Kasumi-1 (cell line): ENCODE measurements at places on chromosomes 2 and 18.

DNA sequence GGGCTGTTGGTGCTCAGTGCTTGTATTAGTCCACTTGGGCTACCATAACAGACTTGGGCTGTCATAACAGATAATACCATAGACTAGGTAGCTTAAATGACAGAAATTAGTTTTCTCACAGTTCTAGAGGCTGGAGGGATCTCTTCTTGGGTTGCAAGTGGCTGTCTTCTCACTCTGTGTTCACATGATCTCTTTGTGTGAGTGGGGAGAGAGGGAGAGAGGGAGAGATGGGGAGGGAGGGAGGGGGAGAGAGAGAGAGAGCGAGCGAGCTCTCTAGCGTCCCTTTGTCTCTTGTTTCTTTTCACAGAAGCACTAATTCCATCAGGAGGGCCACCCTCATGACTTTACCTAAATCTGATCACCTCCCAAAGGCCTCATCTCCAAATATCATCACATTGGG lies 4.5 kb upstream of the XRCC5 start:
- no peak for DNase-seq

- DNase-seq: no peak
These were observed 327.2 kb upstream of the PKDCC start for GRCh38 chr2:41720331-41721251.

GRCh38 chr2:1866402-1867111 lies 122.2 kb upstream of the PXDN start:
- DNase-seq: no peak

GRCh38 chr2:169110916-169111315 lies 41.6 kb downstream of the DHRS9 start:
- DNase-seq: no peak

DNA sequence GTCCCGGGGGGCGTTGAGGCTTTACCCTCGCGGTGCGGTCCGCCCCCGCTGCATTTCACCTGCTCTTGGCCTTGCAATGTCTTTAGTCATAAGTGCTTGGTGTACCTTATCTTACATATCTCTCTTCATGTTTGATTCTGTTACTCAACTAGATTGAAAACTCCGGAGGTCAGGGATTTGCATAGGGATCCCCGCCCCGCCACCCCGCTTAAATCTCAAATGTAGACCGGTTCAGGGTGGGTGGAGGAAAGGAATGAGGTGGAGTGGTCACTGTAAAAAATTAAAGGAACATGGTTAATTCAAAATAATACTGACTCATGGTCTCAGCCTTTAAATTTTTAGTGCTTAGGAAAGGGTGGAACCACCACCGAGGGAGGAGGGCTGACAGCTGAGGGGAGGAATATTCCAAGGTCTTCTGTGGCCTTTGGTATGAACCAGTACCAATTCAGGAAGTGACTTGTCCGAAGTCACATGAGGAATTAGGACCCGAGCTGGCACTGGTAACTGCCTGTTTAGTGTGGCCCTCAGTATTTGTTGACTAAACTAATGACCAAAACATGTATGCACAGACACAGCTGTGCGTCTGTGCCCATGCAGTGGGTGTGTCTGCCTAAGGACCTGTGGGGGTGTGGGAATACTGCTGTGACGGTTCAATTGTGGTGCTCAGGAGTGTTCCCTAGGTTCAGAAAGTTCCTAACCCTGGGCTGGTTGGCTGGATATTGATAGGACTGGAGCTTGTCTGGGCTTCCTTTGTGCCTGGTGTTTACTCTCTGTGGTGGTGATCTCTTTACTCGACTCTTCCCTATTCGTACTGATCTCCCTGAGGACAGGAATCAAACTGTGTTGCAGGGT lies 1.0 kb downstream of the PLEKHB2 start:
- DNase-seq: peak; percentile 66

DNA sequence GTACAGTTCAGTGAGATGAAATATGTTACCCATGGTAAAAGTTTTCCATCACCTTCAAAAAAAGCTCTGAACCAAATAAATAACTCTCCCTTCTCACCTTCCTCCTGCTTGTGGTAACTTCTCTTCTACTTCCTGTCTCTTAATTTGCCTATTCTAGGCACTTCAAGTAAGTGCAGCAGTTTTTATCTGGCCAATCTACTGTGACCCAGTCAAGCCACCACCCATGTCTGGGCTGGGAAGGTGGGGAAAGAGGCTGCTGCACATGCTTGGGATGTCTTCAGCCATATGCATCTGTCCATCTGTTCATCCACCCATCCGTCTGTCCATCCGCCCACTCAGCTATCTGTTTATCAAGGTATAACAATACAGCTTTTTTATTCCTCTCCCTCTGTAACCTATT lies 31.6 kb downstream of the ZNF532 start:
- DNase-seq: no peak

GRCh38 chr2:70854411-70854810 lies 18.8 kb upstream of the CD207 start:
- peak; percentile 37 for DNase-seq
